ENCODE measurements at places on chromosomes 1 and 21.
A peak's percentile ranks its signal among the peaks of the same experiment; 100 is the strongest.

DNA sequence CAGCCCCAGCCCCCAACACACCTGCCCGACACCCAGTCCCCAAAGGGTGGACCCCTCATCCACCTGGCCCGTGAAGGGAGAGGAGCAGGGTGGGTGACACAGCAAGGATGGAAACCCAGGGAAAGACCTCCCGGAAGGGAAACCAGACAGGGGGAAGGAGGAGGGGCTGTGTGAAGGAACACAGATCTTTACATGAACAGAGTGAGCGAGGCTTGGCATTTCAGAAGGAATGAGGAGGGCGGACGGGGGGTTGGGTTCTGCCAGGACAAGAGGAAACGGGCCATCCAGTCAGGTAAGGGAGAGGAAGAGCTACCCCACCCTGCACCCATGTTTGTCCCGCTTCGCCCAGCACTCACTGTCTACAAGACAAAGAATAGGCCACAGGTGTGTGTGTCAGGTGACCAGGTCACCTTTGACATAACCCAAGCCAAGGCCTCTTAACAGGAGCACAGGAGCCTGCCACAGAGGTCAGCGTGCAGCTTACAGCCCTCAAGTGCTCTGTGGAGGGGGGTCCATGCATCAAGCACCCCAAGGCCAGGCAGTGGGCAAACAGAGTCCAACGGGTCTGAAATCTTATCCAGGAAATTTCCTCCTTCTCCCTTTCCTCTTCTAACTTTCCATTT is 18.0 kb upstream of the PRDM15 start:
- H3K36me3 ChIP-seq, result peaks cover 5% of the 10 kb centered on the region
- no peak for DNase-seq
- H3K4me1 ChIP-seq, result peaks cover 26% of the 10 kb centered on the region

- no peak for DNase-seq
- no peaks in the 10 kb centered on the region for H3K36me3 ChIP-seq
- H3K4me3 ChIP-seq, result no peak overlapping the region
- peaks cover 11% of the 10 kb centered on the region for H3K4me1 ChIP-seq
- no peak overlapping the region for H3K27ac ChIP-seq
Measured at GRCh38 chr1:31674626-31675025, 29.2 kb downstream of the COL16A1 start.

- H3K27me3 ChIP-seq, result no peaks in the 10 kb centered on the region
- no peaks in the 10 kb centered on the region for H3K36me3 ChIP-seq
- H3K27ac ChIP-seq, result no peak overlapping the region
- H3K4me3 ChIP-seq, result no peak overlapping the region
- DNase-seq, result no peak
Measured at GRCh38 chr1:181028196-181028595, 5.5 kb upstream of the STX6 start.

DNA sequence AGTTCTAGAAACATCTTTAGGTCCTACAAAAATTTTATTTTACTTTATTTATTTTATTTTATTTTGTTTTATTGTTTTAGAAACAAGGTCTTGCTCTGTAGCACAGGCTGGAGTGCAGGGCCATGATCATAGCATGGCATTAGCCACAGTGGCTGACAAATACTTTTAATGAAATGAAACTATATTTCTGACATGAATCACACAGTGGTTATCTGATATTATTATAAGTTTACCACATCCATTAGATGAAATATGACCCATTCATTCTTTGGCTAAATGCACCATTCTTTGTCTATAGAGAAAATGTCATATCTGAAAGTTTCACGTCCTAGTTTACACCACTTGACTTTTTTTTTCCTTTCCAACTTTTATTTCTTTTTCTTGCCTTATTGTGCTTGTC is 613.4 kb upstream of the ADAMTS5 start:
- H3K4me1 ChIP-seq, result no peaks in the 10 kb centered on the region
- no peaks in the 10 kb centered on the region for H3K27me3 ChIP-seq
- no peak overlapping the region for H3K4me3 ChIP-seq

DNA sequence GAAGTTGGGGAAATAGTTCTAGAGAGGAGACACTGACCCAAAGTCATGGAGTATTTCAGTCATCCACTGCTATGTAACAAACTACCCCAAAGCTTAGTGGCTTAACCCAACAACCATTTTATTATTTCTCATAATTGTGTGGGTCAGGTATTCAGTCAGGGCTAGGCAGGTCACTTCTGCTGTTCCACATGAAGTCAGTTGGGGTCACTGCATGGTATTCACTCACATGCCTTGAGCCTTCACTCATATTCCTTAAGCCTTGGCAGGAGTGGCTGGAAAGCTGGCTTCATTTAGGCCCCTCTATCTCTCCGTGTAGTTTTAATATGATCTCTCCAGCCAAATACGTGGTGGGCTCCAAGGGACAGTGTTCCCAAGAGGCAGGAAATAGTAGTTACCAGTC is 17.5 kb upstream of the RNF11 start:
- H3K4me1 ChIP-seq, result peaks cover 7% of the 10 kb centered on the region
- H3K27me3 ChIP-seq, result no peaks in the 10 kb centered on the region
- DNase-seq, result no peak
- no peak overlapping the region for H3K27ac ChIP-seq
- no peaks in the 10 kb centered on the region for H3K36me3 ChIP-seq

- no peak for DNase-seq
- no peaks in the 10 kb centered on the region for H3K4me1 ChIP-seq
- H3K36me3 ChIP-seq, result no peaks in the 10 kb centered on the region
- no peak overlapping the region for H3K4me3 ChIP-seq
- no peaks in the 10 kb centered on the region for H3K27me3 ChIP-seq
- no peak overlapping the region for H3K27ac ChIP-seq
Measured at GRCh38 chr1:88186911-88187310, 497.2 kb upstream of the PKN2 start.

DNA sequence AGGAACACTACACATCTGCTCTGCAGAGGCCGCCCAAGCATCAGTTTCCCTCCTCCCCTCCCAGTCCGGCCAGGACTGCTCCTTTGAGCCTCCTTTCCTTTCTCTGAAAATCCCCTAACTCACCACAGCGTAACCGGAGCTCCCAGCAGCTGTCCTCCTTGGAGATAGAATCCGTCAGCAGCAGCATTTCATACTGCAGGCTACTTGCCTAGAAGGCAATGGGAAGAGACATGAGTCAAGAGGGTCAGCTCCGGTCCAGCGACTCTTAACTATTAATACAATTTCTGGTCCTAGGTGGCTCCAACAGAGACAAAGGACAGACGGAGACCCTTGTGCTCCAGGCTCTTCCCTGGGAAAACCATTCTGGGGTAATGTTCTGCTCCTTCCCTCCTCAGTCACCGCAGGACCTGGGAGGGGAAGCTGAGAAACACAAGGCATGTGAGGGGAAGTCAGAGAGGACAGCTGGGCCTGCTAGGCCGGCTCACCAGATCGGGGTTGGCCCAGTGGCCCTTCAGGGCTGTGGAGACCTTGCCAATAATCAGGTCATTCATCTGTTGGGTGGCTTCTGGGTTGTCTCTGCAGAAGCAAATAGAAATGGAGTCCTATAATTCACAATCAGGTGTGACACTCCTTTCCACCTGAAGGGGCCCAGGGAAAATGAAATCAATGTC is 99.7 kb downstream of the UBR4 start:
- H3K36me3 ChIP-seq, result peaks cover 97% of the 10 kb centered on the region
- no peak overlapping the region for H3K27ac ChIP-seq
- no peak for DNase-seq
- H3K4me3 ChIP-seq, result no peak overlapping the region
- H3K27me3 ChIP-seq, result no peaks in the 10 kb centered on the region
- no peaks in the 10 kb centered on the region for H3K4me1 ChIP-seq

DNA sequence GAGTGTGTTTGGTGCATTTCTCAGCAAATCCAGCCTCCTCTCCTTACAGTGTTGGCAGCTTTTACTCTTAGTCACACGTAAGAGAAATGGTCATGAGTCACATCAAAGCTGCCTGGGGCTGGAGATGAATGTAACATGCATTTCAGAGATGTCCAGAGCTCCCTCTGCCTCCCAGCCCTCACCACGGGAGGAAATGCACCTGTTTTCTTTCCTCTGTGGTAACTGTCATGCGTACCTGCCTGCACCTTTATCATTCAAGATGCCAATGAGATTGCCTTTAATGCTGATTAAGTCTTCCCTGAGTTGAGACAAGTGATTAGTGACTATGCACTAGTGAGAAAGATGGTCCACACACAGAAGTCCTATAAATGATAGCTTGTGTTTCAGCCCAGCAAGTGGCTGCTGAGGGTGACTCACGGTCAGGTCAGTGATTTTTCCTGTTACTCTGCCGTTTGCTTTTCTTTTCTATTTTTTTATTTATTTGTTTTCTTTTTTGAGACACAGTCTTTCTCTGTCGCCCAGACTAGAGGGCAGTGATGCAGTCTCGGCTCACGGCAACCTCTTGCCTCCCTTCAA is 277.3 kb upstream of the FMN2 start:
- H3K27ac ChIP-seq, result no peak overlapping the region
- peaks cover 20% of the 10 kb centered on the region for H3K4me1 ChIP-seq
- H3K36me3 ChIP-seq, result no peaks in the 10 kb centered on the region
- no peaks in the 10 kb centered on the region for H3K27me3 ChIP-seq
- peak overlapping the region; percentile 4 for H3K4me3 ChIP-seq

DNA sequence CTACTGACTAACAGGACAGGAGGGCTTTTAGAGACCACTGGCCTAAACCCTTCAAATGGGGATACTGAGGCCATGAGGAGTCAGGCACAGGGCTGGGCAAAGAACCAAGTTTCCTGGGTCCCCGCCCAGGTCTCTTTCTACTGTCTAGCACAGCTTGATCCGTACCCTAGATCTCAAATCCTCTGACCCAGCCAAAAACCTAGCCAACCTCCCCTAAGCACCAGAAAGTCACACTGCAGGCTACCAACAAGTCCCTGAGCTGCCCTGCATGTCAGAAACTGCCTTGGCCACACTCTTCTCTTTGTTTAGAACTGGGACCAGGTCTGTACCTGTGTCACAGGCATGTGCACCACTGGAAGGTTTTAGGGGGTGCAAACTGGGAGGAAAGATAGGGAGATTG is 33.6 kb downstream of the AHDC1 start:
- H3K36me3 ChIP-seq, result no peaks in the 10 kb centered on the region
- H3K4me1 ChIP-seq, result peaks cover 36% of the 10 kb centered on the region
- no peaks in the 10 kb centered on the region for H3K27me3 ChIP-seq
- no peak for DNase-seq
- H3K27ac ChIP-seq, result no peak overlapping the region
- no peak overlapping the region for H3K4me3 ChIP-seq

DNA sequence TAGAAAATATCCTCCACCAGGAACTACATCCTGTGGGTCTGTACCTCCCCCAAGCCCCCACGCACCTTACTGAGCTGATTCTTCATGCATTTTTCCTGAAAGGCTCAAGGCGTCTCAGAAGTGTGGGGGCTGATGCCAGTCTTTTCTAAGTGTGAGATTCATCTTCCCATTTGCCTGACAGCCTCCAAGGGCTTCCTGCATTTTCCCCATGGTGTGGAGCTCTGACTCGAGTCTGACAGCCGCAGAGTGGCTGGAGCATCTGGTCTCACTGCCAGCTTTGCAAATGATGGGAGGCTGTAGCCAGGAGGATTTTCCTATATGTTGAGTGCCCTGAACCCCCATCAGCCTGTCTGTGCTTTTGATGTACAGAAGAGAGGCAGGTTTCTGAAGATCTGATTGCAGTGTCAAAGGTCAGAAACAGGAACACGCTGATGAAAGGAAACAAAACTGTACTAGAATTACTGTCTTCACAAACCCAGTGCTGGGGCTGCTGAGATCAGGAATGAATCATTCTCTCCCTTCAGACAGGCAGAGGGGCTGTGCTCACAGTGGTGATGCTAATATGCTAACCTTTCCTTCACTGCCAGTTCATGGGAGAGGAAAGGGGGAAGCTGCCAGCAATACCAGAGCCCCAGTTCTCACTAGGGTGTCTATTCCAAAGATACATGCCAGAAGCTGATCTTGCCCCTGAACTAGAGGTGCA is 201.5 kb upstream of the C1orf174 start:
- no peak for DNase-seq
- H3K4me3 ChIP-seq, result no peak overlapping the region
- H3K36me3 ChIP-seq, result no peaks in the 10 kb centered on the region
- no peak overlapping the region for H3K27ac ChIP-seq
- H3K27me3 ChIP-seq, result peaks cover 2% of the 10 kb centered on the region
